ENCODE measurements at places on chromosomes 5 and 9.

GRCh38 chr5:157930710-157931109, 71.8 kb upstream of the CLINT1 start:
- DNase-seq: no peak

GRCh38 chr9:69254223-69254622, 70.8 kb upstream of the ENTREP1 start:
- no peak for DNase-seq

GRCh38 chr9:17481565-17481964, 97.3 kb upstream of the SH3GL2 start:
- DNase-seq: no peak

DNA sequence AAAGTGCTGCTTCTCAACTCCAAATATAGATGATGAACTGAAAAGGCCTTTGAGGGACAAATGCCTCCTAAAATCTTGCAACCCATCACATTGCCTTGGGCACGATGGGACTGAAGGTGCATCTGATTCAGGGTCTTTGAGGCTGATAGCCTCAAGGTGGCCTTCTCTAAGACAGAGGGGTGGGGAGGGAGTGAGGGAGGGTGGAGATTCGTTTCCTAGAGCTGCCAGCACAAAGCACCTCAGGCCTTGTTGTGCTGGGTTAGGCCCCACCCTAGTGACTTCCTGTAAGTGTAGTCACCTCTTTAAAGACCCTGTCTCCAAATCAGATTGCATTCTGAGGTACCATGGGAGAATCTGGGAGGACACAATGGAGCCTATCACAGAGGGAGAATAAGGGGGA, 57.1 kb downstream of the BARX1 start:
- no peak for DNase-seq

DNA sequence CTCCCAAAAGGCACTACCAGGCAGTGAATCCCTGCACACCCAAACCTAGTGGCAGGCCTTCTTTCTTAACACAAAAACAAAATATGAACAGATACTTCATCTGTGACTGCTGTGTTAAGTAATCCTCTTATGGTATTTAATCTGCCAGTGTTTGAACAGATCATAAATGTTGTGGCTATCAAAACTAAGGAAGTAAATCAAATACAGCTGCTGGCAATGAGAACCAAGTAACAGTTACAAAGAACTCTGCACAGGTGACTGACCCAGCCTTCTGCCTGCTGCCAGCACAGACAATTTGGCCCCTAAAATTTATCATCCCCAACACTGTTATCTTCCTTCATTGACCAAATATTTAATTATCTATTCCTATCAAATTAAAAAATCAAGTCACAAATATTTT, 78.0 kb downstream of the GNAQ start:
- no peak for DNase-seq

GRCh38 chr9:116058421-116058820, 95.2 kb upstream of the PAPPA start:
- no peak for DNase-seq

DNA sequence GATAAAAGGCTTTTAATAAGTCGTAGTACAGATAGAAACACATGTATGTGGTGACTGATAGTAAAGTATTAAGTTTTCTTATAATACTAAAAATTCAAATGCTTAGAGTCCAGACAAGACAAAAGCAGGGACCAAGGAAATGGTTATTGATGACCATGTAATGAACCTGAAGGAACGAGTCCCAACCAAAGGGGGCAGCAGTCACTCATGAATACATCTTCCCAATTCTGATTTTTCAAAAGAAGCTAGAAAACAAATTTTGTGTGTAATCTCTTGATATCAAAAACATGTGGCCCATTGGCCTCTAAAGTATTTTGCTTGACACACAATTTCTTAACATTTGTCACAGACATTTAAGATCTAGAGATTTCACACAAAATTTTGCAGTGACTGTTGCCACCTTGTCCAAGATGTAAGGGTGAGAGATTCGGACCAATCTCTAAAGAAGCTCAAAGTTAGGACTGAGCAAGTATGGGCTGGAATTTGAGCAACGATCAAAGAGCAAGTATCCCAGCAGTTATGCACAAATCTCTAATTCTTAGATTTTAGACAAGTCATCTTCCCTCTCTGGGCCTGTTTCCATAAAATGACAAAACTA, 66.8 kb downstream of the ARL15 start:
- no peak for DNase-seq

DNA sequence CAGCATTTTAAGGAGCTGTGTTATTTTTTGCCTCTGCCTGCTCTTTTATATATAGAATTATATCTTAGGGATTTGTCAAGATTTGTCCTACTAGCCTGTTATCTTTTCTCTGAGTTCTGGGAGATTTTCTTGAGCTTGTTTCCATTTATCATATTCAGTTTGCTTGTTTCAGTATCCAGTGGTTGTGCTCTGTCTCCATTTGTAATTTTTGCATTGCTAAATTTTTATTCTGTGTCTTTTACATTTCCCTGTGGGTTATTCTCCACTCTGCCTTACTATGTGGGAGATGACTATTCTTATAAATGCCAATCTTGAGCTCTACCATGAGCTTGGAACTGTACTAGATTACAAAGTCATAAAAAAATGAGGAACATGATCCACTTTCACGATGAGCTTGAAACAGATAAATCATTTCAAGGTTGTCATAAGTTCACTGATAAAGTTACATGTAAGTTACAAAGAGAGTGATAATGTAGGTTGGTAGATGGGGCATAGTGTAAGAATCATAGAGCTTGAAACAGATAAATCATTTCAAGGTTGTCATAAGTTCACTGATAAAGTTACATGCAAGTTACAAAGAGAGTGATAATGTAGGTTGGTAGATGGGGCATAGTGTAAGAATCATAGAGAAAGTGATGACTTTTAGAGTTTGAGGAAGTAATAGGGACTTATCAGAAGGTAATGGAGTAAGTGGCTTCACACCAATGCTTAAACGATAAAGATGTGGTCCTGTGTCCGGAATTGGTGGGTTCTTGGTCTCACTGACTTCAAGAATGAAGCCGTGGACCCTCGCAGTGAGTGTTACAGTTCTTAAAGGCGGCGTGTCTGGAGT, 287.3 kb downstream of the ADGRV1 start:
- no peak for DNase-seq

DNA sequence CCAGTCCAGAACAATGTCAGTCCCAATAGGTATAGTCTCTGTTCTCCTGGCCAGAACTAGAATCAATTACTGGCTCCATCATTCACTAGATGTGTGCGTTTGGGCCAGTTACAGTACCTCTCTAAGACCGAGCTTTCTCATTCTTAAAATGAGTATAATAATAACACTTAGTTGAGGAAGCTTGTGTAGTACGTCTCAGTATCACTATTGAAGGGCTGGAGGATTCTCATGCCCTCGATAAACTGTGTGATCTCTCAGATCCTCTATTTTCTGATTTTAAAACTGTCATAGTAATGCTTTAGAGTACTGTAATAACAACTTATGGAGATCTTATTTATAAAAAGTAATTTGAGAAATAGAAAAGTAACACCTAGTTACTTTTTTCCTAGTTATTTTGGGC, 50.7 kb downstream of the CDKN2A start:
- no peak for DNase-seq

- no peak for DNase-seq
Measured at GRCh38 chr9:92887880-92888338, 10.1 kb upstream of the ZNF484 start.

DNA sequence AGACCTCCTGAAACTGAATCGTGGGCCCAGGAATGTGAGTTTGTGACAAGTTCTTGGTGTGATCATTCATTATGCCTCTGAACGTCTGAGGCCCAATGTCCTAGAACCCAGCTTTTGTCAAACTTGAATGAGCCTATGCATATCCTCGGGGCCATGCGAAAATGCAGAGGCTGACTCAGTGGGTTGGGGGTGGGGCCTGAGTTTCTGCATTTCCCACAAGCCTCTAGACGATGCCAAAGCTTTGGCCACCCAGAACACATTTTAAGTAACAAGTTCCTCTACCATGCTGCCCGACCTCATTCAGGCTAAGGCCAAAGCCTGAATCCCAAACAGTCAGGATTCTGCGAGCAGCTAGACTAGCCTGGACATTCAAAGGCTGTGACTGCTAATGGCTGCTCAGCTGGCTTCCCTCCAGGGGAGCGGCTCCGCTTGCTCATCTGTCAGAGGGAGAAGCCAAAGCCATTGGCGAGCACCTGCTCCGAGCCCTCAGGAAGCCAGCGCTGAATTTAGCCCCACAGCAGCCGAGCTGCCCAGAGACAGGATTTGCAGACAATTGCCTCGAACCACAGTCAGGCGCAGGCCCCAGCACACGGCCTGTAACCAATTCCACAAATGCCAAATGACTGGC, 177.5 kb downstream of the ZDHHC21 start:
- DNase-seq: no peak

GRCh38 chr5:73938938-73939320, 312.9 kb downstream of the ARHGEF28 start:
- DNase-seq: no peak

GRCh38 chr5:113612060-113612496, 98.6 kb downstream of the YTHDC2 start:
- no peak for DNase-seq

GRCh38 chr9:112914524-112914923, 23.8 kb upstream of the SLC46A2 start:
- no peak for DNase-seq

- no peak for DNase-seq
Measured at GRCh38 chr9:108022246-108022935, 532.8 kb upstream of the KLF4 start.
